Heart left ventricle (tissue), 16 donors: ENCODE measurements at places on chromosomes 1 and 21.

DNA sequence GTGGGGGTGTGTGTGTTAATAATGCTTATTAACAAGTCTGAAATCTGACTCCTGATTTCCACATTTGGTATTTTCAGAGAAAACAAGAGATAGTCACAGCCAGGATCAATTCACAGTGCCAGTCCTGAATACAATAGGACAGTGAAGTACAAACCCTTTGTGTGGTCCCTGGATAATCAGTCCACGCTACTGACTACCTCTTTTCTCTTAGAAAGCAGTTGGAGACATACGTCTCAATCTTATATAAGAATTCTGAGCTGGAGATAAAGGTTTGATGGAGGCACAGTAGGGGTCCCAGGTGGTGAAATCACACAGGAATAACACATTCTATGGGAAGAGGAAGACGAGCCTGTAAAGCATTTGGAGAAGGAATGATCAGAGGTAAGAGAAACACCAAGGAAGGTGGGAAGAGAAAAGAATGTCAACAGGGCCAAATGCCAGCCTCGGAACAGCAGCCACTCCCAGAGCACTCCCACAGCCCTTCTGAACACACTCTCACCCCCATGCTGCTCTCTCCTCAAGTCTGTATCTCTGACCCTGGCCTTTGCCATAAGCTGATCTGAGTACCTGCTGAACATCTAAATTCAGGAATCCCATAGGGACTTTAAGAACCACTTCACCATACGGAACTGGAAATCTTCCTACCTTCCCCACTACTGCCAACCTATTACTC is 48.6 kb downstream of the TRAF5 start:
- no peak for DNase-seq

DNA sequence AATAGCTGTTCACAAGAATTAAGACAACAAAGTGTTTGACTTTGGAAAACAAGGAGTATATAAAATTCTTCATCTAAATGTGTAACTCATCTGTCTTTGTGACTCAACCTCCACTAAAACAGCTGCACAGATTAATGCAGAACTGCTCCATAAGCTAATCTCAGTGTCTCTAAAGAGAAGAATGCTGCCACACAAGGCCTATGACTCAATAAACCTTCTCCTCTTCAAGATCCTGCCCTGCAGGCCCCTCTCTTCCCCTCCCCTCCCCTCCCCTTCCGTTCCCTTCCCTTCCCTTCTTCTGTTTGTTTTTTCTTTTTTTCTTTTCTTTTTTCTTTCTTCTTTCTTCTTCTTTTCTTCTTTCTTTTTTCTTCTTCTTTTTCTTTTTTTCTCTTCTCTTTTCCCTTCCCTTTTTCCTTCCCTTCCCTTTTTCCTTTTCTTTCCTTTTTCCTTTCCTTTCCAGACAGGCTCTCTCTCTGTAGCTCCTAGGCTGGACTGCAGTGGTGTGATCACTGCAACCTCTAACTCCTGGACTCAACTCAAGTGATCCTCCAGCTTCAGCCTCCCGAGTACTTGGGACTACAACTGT is 1052.8 kb downstream of the BRINP3 start:
- DNase-seq: no peak

DNA sequence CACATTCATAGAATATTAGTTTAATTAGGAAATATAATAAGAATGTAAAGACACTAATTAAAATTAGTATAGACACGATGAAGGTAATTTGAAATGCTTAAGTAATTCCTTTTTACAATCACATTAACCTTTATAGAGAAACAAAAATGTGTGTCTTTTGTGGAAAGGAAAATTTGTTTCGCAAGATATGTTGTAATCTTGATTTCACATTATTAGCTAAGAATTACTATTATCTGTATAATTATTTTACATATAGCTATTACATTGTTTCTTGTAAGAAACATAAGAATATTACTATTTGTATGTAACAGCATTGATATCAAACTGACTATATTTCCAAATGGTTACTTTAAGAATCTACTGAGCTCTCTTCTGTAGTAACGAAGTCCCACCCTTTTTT is 111.2 kb downstream of the PTPRC start:
- no peak for DNase-seq

DNA sequence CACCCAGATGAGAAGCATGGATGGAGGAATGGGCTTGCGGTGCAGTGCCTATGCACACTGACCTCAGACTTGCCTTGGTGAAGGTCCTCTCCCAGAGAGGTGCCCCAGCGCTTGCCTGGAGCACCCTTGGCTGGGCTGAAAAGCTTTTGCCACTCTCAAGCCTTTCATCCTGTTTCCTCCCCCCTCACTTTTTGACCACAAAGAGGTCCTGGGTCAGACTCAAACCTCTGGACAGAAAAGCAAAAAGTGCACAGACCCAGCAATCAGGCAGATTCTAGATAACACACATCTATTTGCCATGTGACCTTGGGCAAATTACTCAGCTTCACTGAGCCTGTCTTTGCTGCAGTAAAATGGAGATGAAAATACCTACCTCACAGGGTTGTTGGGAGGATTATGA is 7.3 kb downstream of the TMEM35B start:
- DNase-seq: no peak

- no peak for DNase-seq
Measured at GRCh38 chr1:214425101-214425500, 126.3 kb downstream of the PTPN14 start.

DNA sequence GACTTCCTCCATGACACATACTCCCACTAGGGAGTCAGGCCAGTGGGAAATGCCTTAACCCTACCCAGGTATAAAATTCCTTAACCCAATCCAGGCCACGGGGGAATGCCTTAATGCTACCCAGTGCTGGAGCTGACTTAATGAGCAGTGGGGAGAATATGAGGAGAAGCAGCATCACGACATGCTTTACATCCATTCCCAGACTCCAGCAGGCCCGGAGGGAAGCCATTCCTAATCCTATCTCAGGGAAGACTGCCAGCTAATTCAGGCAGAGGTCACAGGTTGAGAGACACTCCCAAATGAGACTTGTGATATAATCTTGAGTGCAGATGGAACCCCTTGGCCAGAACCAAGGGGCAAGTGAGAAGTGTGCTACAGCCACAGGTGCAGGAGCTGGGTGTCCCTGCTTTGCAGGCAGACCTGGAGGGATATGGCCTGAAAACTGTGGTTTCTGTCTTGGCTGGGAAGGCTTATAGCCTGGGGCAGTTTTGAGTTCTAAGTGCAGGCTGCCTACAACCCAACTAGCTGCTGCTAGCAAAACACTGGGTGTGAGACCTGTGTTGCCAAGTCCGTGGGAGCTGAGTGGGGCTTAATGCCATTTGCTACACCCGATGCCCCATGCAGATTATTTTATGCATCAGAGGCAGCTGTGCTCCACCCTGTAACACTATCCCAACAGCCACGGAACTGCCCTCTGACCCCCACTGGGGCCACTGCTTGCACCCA is 45.1 kb upstream of the GUCA2A start:
- DNase-seq: no peak

- peak; percentile 85 for DNase-seq
Measured at GRCh38 chr1:22808676-22809483, 98.2 kb downstream of the EPHB2 start.

DNA sequence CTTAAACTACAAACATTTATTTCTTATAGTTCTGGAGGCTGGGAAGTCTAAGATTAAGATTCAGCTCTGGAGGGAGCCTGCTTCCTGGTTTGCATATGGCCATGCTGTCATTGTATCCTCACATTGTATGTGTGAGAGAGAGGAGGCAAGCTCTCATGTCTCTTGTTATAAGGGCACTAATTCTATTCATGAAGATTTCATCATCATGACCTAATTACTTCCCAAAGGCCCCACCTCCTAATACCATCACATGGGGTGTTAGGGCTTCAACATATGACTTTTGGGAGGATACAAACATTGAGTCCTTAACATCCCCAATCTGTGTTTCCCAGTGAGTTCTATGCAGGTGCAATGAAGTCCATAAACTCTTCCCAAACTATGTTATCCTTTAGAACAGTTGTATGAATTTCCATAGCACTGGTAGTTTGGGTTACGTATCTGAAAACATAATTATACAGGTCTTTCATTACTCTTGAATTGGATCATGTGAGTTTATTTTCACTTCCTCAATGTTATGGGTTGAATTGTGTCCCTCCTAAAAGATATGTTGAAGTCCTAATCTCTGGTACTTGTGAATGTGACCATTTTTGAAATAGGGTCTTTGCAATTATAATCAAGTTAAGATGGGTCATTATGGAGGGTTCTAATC is 124.2 kb downstream of the RUNX1 start:
- DNase-seq: no peak

DNA sequence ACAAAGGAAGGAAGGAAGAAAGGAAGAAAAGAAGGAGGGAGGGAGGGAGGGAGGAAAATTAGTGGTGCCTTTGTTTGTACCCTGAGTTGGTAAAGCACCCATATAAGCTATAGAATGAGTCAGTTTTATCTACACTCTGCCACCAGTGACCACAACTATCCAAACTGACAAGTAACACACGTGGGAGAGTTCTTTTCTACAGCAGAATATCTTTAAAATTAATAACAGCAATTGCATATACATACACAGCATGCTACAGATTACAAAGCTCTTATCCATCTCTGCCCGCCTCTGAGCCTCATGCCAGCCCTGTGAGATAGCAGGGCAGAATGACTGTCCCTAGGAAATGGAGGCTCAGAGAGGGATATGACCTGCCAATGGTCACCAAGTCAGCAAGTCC is 20.3 kb downstream of the CDCP2 start:
- no peak for DNase-seq

DNA sequence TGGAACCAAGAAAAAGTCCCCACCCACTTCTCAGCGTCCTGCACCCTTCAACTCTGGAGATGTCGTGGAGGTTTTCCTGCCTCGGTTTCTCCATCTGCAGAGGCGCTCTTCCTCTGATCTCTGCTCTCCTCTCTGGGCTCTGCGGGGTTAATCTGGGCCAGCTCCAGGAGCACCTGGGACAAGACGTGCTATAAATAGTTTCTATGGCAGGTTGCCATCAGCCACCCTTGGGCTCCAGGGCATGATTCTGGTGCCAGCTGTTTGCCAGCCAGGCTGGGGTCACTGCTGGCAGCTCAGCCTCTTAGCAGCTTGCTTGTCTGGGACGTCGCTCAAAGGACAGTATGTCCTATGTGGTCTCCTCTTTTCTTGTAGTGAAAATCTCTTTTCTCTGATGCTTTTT is 137.1 kb downstream of the ACTL8 start:
- peak; percentile 76 for DNase-seq

- DNase-seq: peak; percentile 40
Measured at GRCh38 chr1:175314300-175314699, 121.7 kb upstream of the KIAA0040 start.

GRCh38 chr1:40625076-40625475 is 40.4 kb downstream of the RIMS3 start:
- DNase-seq: peak; percentile 52

GRCh38 chr1:18009478-18009961 is 98.1 kb upstream of the IGSF21 start:
- no peak for DNase-seq

DNA sequence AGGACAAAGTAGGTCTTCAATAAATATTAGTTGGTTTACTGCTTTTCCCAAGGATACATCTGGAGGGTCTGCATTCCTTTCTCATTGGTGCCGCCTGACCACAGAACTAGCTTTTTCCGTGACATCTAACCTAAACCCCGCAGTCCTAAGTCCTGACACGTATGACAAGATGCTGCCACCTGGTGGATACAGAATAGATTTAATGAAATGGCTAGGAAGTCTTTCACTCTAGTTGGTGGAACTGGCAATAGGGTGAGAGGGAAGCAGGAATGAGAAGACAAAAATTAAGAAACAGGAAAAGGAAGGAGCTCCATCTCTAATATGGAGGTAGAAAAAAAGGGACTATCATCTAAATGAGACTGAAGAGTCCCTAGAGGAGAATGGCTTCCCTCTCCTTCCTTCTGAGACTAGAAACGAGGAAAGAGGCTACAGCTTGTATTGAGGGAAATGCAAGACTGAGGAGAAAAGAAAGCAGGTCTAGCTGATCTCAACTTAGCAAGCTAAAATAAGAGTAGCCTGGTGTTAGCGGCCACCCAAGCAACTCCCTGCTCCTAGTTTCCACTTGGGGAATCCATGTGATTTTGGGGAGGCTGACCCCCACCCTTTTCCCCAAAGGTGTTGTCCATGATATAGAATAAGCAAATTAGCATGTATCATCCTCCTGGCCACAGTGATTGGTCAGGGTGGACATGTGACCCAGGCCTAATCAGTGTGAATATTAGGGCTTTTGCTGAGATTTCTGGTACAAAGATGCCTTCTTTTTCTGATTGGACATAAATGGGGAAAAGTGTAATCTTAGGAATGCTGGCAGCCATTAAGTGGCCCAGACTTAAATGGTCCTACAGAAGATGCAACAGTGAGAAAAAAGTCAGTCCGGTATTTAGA is 5.9 kb downstream of the RFX5 start:
- DNase-seq: no peak

GRCh38 chr1:6819246-6820040 is 34.2 kb downstream of the CAMTA1 start:
- no peak for DNase-seq

- DNase-seq: no peak
Measured at GRCh38 chr1:197896301-197896700, 6.1 kb upstream of the C1orf53 start.
